Large intestine (tissue), 12 donors: ENCODE measurements at places on chromosomes 6 and 20.

DNA sequence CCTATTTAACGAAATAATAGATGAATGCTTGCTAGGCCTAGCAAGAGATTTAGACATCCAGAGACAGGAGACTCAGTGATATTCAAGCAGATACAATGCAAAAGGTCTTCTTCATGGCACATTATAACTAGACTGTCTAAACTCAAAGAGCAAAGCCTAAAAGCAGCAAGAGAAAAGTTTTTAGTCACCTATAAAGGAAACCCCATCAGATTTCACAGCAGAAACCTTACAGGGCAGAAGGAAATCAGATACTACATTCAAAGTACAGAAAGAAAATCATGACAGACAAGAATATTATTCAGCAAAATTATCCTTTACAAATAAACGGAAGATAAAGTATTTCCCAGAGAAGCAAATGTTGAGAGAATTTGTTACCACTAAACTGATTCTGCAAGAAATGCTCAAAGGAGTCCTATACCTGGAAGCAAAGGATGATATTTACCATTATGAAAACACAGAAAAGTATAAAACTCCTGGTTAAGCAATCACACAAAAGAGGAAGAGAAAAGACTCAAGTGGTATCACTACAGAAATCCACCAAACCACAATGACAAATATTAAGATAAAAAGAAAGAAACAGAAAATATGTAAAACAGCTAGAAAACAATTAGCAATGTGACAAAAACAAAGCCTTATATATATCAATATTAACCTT, 333.7 kb downstream of the MEI4 start:
- no peak for DNase-seq

DNA sequence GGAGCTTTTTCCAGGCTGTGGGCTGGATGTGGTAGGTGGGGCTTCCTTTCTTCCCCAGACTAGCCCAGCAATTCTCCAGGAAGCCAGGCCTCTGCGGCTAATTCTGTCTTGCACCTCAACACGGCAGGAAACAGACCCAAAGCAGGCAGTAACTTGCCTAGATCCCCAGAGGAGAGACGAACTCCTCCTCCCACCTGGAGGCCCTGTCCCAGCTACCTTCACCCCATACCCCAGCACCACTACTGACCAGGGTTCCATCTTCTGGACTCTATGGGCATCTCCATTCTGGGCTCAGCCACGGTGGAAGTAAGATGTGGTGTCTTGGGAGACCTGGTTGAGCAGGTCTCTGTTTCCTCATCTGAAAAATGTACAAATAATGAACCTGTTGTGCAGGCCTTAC, 48.4 kb upstream of the ZNF337 start:
- DNase-seq: no peak

DNA sequence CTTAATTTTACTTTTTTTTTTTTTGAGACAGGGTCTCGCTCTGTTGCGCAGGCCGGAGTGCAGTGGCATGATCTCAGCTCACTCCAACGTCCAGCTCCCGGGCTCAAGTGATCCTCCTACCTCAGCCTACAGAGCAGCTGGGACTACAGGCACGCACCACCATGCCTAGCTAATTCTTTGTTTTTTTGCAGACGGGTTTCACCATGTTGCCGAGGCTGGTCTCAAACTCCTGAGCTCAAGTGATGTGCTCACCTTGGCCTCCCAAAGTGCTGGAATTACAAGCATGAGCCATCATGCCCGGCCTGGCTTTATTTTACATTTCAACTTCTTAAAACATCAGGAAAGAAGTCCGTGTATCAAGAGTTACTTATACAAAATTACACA, 5.7 kb downstream of the OSER1 start:
- DNase-seq: no peak

DNA sequence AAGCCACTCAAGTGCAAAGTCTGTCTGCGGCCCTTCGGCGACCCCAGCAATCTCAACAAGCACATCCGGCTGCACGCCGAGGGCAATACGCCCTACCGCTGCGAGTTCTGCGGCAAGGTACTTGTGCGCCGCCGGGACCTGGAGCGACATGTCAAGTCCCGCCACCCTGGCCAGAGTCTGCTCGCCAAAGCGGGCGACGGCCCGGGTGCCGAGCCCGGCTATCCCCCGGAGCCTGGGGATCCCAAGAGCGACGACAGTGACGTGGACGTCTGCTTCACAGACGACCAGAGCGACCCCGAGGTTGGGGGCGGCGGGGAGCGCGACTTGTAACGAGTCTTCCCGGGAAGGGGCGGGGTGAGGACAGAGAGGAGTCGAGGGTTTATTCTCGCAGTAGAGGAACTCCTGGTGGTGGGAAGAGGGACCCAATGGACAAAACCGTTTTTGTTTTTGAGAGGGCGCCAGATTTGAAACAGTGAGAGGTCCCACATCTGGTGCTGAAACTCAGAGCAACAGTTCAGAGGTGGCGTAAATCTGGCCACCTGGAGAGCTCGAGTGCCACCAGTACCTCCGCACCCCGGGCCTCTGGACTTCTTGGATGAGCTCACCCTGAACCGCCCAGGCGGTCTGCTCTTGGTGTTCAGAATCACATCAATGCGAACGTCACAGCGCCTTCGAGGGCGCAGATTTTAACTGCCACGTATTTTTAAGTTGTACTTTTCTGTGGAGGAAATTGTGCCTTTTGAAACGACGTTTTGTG, 8.0 kb downstream of the PRDM13 start:
- DNase-seq: no peak

GRCh38 chr6:156658186-156658965, 118.8 kb upstream of the ARID1B start:
- no peak for DNase-seq

- no peak for DNase-seq
These were observed 319.9 kb upstream of the TSHZ2 start for GRCh38 chr20:52652271-52652670.

DNA sequence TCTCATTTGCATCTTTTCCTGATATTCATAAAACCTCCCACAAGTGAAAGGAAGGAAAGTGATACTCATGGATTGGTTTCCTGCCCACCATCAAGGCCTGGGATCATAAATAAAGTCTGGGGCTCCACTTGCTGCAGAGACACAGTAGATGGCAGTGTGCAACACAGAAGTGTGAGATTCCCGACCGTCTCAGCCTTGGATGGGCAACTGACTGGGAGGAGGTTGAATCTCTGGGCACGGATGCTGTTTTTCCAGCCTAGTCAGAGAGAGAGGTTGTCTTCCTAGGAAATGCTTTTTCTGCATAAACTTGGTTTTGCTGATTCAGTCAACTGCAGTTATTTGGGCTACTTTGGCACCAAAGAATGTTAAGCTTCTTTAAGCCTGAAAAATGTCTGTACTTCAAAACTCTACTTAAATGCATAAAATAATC, 9.9 kb upstream of the RFPL4B start:
- DNase-seq: peak; percentile 22

- DNase-seq: peak; percentile 54
These were observed 8.3 kb downstream of the KIF3B start for GRCh38 chr20:32285621-32286371.

DNA sequence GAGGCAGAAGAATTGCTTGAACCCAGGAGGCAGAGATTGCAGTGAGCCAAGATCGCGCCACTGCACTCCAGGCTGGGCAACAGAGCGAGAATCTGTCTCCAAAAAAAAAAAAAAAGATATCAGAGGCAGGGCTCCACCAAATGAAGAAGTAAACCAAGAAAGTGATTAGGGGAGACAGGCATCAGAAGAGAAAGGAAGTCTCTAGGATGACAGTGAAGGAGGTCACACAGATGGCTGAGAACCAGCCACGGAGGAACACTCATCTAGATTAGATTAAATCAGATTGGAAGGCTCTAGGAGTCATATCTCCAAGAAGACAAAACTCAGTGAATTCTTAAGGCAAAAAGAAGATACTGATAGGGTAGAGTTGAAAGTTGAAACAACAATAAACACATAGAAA, 102.2 kb upstream of the CCDC28A start:
- no peak for DNase-seq

- DNase-seq: no peak
These were observed 71.0 kb downstream of the TRAM2 start for GRCh38 chr6:52505726-52506409.

DNA sequence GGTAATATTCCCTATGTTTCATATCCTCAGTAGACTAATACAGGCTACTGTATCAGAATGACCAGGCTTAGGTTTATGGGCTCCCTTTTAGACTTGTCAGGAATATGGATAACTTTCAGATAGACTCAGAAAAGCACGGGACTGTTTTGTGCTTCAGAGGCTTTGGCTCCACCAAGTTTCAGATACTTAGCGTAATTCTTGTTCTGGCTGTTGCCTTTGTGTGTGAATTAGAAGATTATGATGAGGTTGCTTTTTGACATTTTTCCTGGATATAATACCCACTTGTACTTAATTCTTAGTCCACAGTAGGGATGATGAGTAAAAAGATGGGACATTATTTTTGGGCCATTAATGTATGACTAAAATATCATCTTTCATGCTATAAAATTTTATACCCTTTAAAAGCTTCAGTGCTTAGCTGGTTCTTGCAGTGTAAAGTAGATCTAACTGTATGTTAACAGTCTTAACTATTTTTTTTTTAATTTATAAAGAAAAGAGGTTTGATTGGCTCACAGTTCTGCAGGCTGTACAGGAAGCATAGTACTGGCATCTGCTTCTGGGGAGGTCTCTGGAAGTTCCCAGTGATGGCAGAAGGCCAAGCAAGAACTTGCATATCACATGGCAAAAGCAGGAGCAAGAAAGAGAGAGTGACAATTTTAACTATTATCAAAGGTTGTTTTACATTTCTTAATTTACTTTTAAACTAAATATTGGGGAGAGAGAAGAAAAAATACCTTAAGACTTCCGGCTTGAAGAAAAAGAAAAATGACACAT, 120.7 kb downstream of the ZFAND3 start:
- no peak for DNase-seq

GRCh38 chr6:39855356-39855995, 63.3 kb downstream of the DAAM2 start:
- no peak for DNase-seq

- DNase-seq: peak; percentile 3
These were observed 232.5 kb downstream of the PTPRT start for GRCh38 chr20:42957018-42957703.

DNA sequence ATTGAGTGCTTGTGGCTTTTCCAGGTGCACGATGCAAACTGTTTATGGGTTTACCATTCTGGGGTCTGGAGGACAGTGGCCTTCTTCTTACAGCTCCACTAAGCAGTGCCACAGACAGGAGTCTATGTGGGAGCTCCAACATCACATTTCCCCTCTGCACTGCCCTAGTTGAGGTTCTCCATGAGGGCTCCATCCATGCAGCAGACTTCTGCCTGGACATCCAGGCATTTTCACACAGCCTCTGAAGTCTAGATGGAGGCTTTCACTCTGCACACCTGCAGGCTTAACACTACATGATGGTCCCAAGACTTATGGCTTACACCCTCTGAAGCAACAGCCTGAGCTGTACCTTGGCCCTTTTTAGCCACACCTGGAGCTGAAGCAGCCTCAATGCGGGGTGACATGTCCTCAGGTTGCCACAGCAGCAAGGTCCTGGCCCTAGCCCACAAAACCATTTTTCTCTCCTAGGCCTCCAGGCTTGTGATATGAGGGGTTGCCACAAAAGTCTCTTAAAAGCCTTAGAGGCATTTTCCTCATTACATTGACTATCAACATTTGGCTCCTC, 552.2 kb downstream of the TFAP2A start:
- DNase-seq: no peak

DNA sequence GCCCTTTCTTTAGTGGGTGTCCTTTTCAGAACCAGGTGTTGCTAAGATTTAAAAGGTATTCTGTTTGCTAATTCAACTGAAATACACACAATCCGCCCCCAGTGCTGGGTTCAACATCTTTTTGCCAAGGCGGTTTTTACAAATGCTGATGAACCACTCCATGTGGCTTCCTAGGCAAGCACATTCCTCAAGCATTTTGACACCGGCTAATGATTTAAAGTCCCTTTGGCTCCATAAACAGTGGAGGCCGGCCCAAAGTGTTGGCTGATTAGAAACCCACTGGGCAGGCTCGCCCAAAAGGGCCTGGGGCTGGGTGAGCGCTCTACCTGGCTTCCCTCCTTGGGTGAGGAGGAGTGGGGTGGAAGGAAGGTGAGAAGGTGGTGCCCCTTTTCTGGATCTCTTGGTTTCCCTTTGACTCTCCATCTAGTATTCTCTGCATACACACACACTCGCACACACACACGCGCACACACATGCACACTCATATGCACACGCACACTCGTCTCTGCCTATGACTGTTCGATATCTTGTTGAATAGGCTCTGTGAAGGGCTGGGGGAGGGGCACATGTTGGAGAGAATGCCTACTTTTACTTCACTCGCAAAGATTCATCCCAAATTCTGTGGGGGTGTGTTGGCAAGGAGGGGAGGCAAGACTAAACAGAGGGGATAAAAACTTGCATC, 66.7 kb upstream of the ARMC2 start:
- DNase-seq: no peak

GRCh38 chr20:257419-257818, at the start of gene DEFB132:
TSS of gene DEFB132 (plus strand) at chr20:257724. CDS start at chr20:257779, 55 bp downstream.
- DNase-seq: no peak

DNA sequence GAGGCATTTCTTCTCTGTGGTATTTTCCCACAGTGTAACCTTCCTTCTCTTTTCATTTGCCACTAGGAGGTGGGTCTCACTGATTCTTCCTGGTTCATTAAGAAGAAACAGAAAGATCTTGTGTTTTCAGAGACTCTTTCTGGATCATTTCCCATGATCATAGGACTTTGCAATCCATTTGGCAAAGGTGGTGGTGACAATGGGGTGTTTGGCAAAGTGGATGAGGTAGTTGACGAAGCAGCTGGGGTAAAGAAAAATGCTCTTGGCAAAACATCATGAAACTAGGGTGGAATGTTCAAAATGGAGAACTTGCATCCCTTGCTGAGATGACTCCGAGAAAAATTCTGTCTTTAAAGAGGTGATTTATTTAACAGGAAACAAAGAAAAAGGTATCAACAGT, 50.6 kb downstream of the TRAF3IP2 start:
- no peak for DNase-seq

DNA sequence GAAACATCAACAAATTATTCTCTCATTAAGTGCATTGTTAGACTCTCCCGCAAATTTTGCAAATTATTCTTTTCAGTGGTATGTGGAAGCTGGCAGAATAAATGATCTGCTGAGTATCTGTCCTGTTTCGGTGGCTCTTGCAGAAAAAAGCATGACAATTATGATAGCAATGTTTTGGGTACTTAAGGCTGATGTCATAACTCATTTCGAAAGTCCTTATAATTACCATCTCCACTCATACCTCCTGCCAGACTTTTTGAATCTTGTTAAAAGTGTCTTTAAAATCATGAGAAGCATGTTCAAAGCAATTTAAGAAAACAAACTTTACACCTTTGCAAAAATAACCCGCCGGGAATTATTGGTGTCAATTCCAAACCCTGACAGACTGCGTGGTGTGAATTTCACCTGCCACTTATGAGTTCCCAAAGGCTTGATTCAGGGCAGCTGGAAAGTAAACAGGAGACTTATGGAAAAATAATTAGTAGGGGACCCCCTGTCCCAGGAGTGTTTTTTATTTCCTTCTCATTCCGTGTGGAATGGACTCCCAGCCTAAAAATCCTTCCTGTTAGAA, 87.6 kb upstream of the E2F3 start:
- DNase-seq: peak; percentile 24

- no peak for DNase-seq
These were observed 60.7 kb downstream of the MDGA1 start for GRCh38 chr6:37636801-37637561.
